ENCODE measurements at places on chromosomes 1 and 21. TPM values are rescaled to one million over a fixed set of nuclear protein-coding genes. Genes with fewer than 3 reads are reported as not detected.
A peak's percentile ranks its signal among the peaks of the same experiment; 100 is the strongest.

Gene CCDC185
- not detected for total RNA-seq

Gene DMRTA2
- total RNA-seq = not detected

- H3K36me3 ChIP-seq = no peaks in the 10 kb centered on the region
- DNase-seq = no peak
- no peak overlapping the region for H3K27ac ChIP-seq
- no peaks in the 10 kb centered on the region for H3K27me3 ChIP-seq
- H3K4me3 ChIP-seq = no peak overlapping the region
Measured at GRCh38 chr1:154418062-154418921, 13.1 kb downstream of the IL6R start.

GRCh38 chr1:57282411-57282810 is 141.4 kb downstream of the DAB1 start:
- no peak overlapping the region for H3K27ac ChIP-seq
- DNase-seq = no peak
- H3K4me1 ChIP-seq = no peaks in the 10 kb centered on the region
- H3K4me3 ChIP-seq = no peak overlapping the region
- peaks cover 2% of the 10 kb centered on the region for H3K27me3 ChIP-seq

GRCh38 chr1:236281198-236281653 is 532 bp downstream of the ERO1B start:
- peak; percentile 15 for DNase-seq
- H3K27ac ChIP-seq = peak overlapping the region; percentile 21
- H3K4me3 ChIP-seq = peak overlapping the region; percentile 83
- peaks cover 23% of the 10 kb centered on the region for H3K27me3 ChIP-seq

DNA sequence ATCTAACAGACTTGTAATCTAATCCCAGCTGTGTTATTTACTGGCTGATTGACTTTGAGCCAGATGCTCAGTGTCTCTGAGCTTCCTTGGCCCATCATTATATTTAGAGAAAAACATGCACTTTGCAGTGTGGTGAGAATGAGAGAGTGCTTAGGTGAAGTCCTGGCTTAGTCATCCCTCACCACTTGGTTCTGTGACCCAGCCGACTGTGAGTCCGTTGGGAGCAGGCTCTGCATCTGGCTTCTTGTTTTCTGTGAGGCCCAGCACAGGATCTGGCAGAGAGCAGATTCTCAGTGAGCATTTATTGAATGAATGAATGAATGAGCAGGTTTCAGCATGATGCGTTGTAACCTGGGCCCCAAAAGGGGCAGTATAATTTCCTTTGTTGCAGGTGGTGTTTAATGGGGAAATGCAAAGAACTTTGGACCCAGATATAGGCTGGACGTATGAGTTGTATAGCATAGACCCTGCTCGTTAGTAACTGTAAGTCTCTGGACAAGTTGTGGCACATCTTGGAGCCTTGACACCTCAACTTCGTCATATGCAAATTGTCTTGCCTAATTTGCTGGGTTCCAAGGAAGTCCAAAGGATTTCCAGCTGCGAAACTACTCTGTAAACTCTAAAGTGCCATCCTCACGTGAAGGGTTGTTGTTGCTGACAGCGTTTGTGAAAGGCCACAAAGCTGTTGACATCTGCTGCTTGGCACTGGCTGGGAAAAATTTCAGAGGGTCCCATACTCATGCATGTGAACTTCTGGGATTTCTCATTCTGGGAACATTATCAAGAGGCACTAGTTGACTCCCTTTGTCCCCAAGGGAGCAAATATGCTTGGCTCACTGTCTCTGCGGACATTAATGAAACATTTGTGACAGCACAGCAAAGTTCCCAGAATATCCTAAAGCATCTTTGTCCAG is 138.8 kb upstream of the USP24 start:
- no peak for DNase-seq
- no peak overlapping the region for H3K27ac ChIP-seq
- no peaks in the 10 kb centered on the region for H3K4me1 ChIP-seq
- peaks cover 18% of the 10 kb centered on the region for H3K27me3 ChIP-seq
- H3K36me3 ChIP-seq = no peaks in the 10 kb centered on the region

- no peak overlapping the region for H3K4me3 ChIP-seq
- H3K36me3 ChIP-seq = no peaks in the 10 kb centered on the region
- H3K27me3 ChIP-seq = peaks cover 29% of the 10 kb centered on the region
- no peak overlapping the region for H3K27ac ChIP-seq
- H3K4me1 ChIP-seq = no peaks in the 10 kb centered on the region
- no peak for DNase-seq
Measured at GRCh38 chr1:87428367-87428766, 99.7 kb downstream of the LMO4 start.

GRCh38 chr1:30908696-30909364 is at the start of gene SDC3:
SDC3 (minus strand) TSS chr1:30908758; CDS start chr1:30908586, 172 bp downstream.
- no peak for DNase-seq
- H3K4me3 ChIP-seq = peak within 1 kb of the TSS; percentile 81
- peak within 1 kb of the TSS; percentile 38 for H3K27ac ChIP-seq
- H3K27me3 ChIP-seq = peaks cover 46% of the 10 kb centered on the region

Gene CRNN
- not detected for total RNA-seq

DNA sequence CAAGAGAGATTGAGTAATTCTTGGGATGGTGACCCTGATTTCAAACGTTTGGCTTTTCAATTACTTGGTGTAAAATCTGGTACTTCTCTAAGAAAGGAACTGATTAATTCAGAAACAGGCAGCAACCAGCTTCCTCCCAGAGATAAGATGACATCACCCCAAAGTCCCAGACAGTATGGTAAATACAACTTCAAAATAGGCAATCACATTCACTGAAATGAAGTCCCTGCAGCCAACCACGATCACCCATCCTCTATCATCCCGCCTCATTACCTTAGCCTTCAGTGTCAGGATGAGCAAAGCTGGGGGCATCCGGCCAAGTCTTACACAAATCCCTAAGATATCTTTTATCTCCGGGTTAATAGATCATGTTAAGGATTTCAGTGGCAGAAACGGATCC is 26.4 kb upstream of the RUNX1 start:
- no peak for DNase-seq
- no peaks in the 10 kb centered on the region for H3K27me3 ChIP-seq
- H3K4me1 ChIP-seq = peaks cover 39% of the 10 kb centered on the region
- no peak overlapping the region for H3K27ac ChIP-seq
- H3K4me3 ChIP-seq = no peak overlapping the region
- peaks cover 10% of the 10 kb centered on the region for H3K36me3 ChIP-seq

- H3K36me3 ChIP-seq = no peaks in the 10 kb centered on the region
- peaks cover 28% of the 10 kb centered on the region for H3K27me3 ChIP-seq
- H3K4me3 ChIP-seq = no peak overlapping the region
- peaks cover 3% of the 10 kb centered on the region for H3K4me1 ChIP-seq
- DNase-seq = no peak
- no peak overlapping the region for H3K27ac ChIP-seq
Measured at GRCh38 chr1:228062085-228062791, 20.3 kb upstream of the ARF1 start.

GRCh38 chr1:228353601-228354371 is 52.8 kb downstream of the TRIM11 start:
- H3K27me3 ChIP-seq = no peaks in the 10 kb centered on the region
- H3K36me3 ChIP-seq = no peaks in the 10 kb centered on the region
- H3K27ac ChIP-seq = no peak overlapping the region
- H3K4me1 ChIP-seq = no peaks in the 10 kb centered on the region

Gene SPATA17
- total RNA-seq = not detected

Gene AK5
- not detected for total RNA-seq

- no peak overlapping the region for H3K27ac ChIP-seq
- H3K27me3 ChIP-seq = peaks cover 6% of the 10 kb centered on the region
- H3K36me3 ChIP-seq = no peaks in the 10 kb centered on the region
Measured at GRCh38 chr1:201327687-201328240, 44.5 kb downstream of the PKP1 start.

DNA sequence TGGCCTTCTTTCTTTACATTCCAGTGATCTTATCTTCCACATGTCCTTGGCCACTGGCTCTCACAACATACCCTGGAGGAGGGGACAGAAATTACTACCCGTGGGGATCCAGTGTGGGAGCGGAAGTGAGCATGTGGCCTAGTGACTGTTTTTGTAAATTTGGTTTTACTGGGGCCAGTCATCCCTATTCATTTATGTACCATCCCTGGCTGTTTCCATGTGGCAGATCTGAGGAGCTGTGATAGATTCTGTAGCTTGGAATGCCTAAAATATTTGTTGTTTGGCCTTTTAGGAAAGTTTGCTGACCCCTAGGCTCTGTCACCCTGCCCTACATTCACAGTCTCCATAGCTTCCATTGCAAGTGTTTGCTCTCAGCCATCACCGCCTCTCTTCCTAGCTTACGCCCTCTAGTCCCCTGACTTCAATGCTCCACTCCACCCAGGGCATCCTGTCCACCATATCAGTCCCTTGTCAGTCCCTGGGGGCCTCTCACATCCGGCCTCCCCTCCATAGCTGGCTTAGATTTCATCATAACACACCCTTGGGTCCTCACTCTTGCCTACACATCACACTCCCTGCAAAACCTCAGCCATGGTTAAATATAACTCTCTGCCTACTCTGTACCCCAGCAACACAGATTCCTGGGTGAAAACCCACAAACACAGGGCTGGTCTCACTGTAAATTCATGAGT is 25.8 kb downstream of the DHCR24 start:
- H3K36me3 ChIP-seq = peaks cover 85% of the 10 kb centered on the region
- H3K27me3 ChIP-seq = no peaks in the 10 kb centered on the region
- H3K27ac ChIP-seq = peak overlapping the region; percentile 74
- no peak overlapping the region for H3K4me3 ChIP-seq
- no peak for DNase-seq

Gene TMEM269
- total RNA-seq = 0.16 TPM

DNA sequence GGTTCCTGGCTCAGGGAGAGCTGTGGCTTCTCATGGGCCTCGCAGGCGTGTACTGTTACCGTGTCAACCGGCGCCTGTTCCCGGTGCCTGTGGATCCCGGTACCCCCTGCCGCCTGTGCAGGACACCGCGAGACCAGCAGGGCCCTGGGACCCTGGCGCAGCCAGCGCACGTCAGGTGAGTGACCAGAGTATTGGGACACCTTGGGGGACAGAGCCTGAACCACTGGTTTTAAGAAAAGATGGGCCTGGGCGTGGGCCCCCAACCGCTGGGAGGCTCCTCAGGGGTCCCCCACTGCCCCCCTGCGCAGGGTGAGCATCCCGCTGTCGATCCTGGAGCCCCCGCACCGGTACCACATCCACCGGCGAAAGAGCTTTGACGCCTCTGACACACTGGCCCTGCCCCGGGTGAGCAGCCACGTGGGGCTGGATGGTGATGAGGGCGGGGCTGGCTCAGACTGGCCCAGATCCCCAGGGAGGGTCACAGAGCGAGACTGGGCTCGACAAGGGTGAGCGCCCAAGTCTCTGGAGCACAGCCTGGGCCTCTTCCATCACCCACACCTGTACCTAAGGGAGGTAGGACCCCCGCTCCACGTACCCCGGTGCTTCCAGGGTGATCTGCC is 10.5 kb downstream of the MIIP start:
- H3K27ac ChIP-seq = no peak overlapping the region
- peaks cover 3% of the 10 kb centered on the region for H3K4me1 ChIP-seq
- DNase-seq = no peak
- peaks cover 60% of the 10 kb centered on the region for H3K36me3 ChIP-seq
- H3K27me3 ChIP-seq = no peaks in the 10 kb centered on the region

Gene SLC9C2
- not detected for total RNA-seq

DNA sequence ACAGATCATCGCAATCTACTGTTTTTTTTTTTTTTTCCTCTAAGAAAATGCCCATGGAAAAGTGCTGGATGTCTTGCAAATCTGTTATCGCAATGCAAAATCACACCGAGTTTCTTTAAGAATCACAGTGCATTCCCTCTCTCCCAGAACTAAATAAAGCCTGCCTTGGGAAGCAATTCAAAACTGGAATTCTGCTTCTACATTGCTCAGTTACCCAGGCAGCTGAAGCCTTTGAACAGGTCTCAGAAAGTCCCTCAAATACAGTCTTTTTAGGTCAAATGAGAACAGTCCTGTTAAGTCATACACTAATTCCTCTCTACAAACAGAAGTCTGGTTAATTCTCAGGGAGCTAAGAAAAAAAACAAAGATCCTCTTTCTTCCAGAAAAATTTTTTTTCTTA is 46.3 kb downstream of the SLC30A10 start:
- H3K4me3 ChIP-seq = no peak overlapping the region
- H3K36me3 ChIP-seq = no peaks in the 10 kb centered on the region
- H3K27me3 ChIP-seq = no peaks in the 10 kb centered on the region
- H3K27ac ChIP-seq = no peak overlapping the region

DNA sequence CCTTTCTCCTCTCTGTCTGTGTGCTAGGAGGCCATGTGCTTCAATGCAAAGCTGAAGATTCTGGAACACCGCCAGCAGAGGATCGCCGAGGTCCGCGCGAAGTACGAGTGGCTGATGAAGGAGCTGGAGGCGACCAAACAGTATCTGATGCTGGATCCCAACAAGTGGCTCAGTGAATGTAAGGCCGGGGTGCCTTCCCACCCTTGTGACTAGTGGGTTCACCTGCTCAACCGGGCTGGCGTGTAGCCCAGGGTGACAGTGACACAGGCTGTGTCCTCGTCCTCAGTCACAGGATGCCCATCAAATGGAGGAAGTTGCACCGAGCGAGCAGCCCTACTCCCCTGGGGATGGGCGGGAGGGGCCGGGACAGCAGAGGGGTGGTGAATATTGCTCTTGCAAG is 544.1 kb downstream of the KIF26B start:
- no peak overlapping the region for H3K27ac ChIP-seq
- H3K4me3 ChIP-seq = no peak overlapping the region

Gene GPR161
- 1.3 TPM for total RNA-seq

- H3K27me3 ChIP-seq = peaks cover 59% of the 10 kb centered on the region
- H3K27ac ChIP-seq = no peak overlapping the region
- no peak for DNase-seq
Measured at GRCh38 chr1:206029484-206029883, 5.8 kb upstream of the CTSE start.

Gene RYR2
- total RNA-seq = 8.8 TPM

DNA sequence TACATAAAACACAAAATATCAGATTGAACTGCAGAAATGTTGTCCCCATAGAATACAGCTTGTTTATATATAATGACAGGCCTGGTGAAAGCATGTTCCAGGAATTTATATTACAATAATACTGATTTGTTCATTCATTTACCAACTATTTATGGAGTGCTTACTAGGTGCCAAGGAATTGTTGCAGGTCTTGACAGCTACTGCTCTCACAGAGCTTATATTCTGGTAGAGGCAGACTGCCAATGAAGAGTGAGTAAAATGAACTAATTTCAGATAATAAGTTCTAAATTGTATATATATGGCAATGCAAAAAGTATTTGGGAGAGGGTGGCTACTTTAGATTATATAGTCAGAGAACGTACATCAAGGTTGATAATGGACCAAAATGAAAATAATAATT is 152.0 kb downstream of the COQ8A start:
- no peak overlapping the region for H3K4me3 ChIP-seq
- H3K27ac ChIP-seq = no peak overlapping the region
- H3K36me3 ChIP-seq = no peaks in the 10 kb centered on the region
- DNase-seq = no peak
- no peaks in the 10 kb centered on the region for H3K4me1 ChIP-seq
- H3K27me3 ChIP-seq = peaks cover 7% of the 10 kb centered on the region

DNA sequence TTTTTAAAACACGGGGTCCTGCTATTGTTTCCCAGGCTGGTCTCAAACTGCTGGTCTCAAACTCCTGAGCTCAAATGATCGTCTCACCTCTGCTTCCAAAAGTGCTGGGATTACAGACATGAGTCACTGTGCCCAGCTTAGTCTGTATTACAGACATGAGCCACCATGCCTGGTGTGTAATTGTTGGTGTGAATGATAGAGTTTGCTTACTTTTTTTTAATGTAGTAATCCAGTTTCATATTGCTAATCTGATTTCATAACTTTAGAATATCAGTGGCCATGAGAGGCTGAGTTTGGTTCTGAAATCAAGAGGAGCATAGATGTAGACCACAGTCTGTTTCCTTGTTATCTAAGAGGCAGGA is 3.4 kb downstream of the EPB41 start:
- DNase-seq = no peak
- no peak overlapping the region for H3K4me3 ChIP-seq
- H3K4me1 ChIP-seq = peaks cover 44% of the 10 kb centered on the region
- H3K27me3 ChIP-seq = no peaks in the 10 kb centered on the region

Gene CD5L
- total RNA-seq = not detected

Data from activated T-helper 2 cell treated with anti-CD3 and anti-CD28 coated beads, Interferon-gamma antibody, Interleukin-2, Interleukin-4, amounts not matched to agents 10 μg/mL and 5 μg/mL and 100 μg/mL, durations not matched to agents 14 hours and 24 hours and 36 hours (primary cell).